Activated CD4-positive, alpha-beta T cell treated with anti-CD3 and anti-CD28 coated beads, Interleukin-2, amount 50 U/mL, for 1 hour (primary cell): ENCODE measurements at places on chromosomes 12 and 14.

DNA sequence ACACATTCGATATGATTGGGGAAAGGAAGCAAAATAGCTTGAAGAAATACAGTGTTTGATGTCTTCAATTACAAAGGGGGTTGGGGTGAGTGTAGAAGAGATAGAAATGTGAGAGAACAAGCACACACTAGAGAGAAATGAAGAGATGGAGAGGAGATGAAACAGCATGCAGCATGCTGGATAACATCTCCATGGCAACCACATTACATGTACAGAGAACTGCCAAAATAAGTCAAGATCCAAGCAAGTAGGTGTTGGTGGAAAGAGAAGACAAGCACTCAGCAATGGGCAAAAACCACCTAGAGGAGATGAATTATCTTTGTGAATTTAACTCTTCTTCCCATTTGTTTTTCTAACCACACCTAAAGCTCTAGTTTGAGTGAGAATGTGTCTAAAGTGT is 289.8 kb downstream of the GRIN2B start:
- DNase-seq = no peak

DNA sequence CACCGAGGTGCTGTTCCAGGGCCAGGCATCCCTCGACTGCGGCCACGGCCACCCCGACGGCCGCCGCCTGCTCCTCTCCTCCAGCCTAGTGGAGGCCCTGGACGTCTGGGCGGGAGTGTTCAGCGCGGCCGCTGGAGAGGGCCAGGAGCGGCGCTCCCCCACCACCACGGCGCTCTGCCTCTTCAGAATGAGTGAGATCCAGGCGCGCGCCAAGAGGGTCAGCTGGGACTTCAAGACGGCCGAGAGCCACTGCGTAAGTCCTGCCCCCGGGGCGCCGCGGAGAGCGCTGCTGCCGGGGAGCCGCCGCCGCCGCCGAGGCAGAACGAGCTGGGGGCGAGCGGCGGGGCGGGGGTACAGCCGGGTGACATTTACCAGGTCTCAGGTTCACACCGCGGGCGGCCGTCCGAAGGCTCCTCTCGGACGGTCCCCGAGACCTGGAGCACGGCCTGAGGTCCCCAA is 1.4 kb downstream of the PLXNC1 start:
- no peak for DNase-seq

DNA sequence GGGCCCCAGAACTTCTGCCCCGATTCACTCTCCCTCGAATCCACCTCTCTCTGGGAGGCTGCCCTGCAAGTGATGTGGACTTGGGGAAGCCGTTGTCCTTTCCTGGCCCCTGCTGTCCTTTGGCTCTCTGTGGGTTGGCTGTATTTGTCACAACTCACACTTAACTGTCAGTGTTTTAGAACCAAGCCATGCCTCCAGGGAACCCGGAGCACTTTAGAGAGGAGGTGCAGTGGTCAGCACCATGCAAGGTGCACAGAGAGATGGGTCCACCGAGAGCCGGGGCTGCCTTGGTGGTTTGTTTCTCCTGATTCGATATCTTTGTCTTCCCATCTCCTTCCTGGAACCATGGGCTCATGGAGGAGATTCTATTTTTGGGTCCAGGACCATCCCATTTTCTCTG is 129.5 kb upstream of the RTL1 start:
- no peak for DNase-seq

DNA sequence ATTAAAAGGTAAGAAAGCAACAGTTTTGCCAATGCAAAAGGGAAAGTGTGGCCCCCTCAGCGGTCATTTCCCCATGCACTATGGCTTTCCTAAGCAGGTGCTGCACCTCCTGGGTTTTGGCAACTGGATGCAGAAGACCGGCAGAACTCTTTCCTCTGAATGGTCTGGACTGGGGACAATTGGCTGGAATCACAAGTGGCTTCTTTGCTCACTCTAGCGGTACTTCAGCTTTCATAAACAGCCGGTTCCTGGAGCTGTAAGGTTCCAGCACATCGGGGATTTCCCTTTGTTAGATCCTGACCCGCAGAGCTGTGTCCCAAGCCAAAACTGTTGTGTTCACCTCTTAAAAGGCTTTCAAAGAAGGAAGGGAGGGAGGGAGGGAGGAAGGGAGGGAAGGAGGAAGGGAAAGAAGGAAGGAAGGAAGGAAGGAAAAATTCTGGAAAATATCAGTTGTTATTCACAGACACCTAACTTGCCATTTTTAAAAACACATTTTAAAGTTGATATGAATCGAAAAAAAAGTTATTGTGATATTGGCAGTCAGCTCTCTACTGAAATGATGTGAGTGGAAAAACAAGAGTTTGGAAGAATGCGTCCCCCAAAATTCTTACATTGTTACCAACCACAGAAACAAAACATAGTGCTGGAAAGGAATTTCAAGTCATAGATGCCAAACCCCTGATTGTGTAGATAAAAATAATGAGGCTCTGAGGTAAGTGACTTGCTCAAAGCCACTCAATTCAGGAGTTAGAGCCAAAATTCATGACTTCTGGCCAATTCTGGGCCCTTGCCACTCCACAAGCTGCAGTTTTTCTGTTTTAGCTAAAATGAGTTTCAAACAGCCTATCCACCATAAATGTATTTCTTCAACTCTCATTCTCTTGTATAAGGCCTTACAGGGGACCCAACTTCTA is 220.6 kb upstream of the HMGA2 start:
- no peak for DNase-seq

DNA sequence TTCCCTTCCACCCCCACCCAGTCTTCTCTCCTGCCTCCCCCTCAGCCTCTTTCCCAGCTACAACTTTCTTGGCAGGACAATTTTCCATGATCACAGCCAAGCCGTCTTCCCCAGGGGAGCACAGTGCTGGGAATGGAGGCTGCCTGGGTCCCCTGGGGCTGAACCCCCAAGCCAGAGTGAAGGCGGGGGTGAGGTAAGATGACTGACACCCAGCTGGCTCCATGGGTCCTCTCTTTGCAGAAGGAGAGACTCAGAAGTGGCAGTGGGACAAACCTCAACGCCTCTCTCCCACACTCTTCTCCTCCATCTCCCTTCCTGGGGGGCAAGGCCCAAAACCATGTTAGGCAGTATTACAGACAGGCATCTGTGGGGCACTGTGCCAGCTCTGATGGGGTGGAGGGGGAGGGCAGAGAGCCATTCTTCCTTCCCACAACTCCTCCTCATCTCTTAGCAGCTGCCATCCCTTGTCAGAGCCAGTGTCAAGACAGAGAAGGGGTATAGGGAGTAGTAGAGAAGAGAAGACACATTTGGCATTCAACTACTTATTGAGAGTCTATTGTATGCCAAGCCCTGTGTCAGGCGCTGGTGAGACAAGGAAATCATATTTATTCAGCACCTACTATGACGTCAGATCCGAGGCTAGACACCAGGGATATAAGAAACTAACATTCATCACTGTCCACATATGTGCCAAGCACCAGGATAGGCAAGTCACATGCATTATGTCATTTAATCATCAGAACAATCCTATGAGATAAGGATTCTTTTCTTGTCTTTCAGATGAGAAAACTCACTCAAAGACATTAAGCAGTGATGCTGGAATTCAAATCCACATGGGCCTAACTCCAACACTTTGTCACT is 3.6 kb downstream of the ITGA7 start:
- no peak for DNase-seq

DNA sequence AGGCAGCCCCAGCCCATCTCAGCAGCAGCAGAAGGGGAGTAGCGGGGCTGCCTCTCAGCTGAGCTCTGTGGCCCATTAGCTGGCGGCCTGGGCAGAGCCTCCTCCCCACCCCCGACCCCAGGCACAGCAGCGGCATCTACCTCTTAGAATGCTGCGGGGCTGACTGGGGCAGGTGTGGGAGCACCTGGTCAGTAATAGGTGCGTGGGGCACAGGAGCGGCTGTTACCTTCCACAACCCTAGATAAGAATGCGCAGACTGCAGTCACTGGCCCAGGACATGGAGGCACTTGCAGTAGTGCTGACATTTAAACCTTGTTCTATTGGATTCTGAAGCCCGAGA is 35.6 kb downstream of the SYNE3 start:
- no peak for DNase-seq
